ENCODE measurements at places on chromosomes 12 and 14.

DNA sequence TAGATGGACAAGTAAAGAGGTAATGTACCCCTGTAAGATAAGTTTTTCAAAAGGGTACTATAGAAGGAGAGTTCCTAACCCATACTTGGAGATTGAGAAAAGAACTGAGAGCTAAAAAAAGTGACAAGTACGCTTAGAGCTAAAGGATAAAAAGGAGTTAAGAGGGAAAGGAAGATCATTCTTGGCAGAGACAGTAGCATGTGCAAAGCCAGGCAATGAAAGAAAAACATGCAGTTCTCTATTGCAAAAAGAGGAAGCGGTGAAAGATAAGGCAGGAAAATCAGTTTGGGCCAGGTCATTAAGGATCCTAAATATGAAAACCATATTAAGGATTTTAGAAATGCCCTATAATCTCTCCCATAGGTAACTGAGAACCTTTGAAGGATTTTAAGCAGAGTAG, 500.4 kb upstream of the GARIN6 start:
- DNase-seq = no peak

- DNase-seq = no peak
Observed at GRCh38 chr14:38505973-38506249, 250.0 kb upstream of the CLEC14A start.

GRCh38 chr12:79547735-79548609, 142.8 kb downstream of the PAWR start:
- DNase-seq = peak; percentile 10

DNA sequence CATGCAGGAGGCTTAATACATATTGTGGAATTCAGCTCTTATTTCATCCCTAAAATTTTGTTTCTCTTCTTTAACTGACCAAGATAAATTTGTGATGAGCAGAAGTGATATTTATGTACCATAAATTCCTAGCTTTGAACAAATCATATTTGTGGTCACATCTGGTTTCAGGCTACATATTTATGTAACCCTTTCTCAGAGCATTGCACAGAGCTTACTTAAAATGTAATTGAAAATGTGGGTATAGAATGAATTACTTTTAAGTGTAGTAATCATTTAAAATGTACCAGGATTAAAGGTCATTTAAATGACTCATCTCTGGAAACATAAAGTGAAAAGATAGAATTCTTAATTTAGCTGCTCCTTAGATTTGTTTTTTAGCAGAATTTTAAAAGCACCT, 129.9 kb upstream of the FRMD6 start:
- no peak for DNase-seq

- DNase-seq = no peak
Observed at GRCh38 chr14:56963381-56963780, 153.1 kb upstream of the OTX2 start.

DNA sequence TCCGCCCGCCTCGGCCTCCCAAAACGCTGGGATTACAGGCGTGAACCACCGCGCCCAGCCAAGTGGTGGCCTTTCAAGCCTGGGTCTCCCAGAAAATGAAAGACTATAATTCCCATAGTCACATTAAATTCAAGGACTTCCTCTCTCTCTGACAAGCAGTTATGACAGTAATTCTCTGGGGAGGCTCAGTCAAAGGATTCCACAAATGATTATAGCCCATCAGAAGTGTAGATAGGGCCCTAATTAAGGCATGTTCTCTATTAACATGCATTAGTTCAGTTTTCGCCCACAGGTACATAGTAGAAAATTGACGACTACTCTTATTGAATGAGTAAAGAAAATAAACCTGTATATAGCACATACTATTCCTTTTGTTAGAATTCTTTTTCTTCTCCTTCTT, 16.4 kb downstream of the PRMT8 start:
- DNase-seq = no peak

GRCh38 chr14:72518809-72519377, 375.0 kb downstream of the DPF3 start:
- peak; percentile 27 for DNase-seq

DNA sequence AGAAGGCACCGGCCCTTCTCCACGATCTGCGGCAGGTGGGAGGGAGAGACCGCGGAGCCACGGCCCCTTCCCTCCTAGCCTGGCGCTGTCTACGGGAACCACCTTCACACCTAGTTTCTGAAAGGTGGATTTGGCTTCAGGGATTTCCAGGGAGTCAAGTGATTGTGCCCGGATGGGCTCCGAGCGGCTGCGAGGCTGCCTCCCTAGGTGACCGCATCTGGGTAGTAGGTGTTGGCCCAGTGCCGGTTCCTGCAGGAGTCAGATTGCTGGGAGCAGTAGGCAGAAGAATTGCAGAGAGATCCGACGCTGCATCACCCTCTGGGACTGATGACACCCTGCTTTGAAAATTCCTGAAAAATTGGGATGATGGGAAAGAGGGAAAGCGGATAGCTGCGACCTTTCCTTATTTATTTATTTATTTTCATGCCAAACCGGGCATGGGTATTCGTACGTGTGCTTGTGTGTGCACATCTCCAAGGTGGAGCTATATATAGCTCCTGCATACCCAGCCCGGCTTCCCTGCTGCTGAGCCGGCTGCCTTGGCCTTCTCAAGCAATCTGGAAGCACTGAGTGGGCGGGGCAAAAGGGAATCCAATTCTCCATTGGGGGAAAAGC, 1.1 kb downstream of the CNTN1 start:
- DNase-seq = no peak

GRCh38 chr12:106090591-106091445, 47.9 kb downstream of the NUAK1 start:
- no peak for DNase-seq

GRCh38 chr12:51482929-51483697, 58.5 kb downstream of the SLC4A8 start:
- peak; percentile 56 for DNase-seq

- no peak for DNase-seq
Observed at GRCh38 chr12:15868186-15868585, 14.0 kb upstream of the STRAP start.

DNA sequence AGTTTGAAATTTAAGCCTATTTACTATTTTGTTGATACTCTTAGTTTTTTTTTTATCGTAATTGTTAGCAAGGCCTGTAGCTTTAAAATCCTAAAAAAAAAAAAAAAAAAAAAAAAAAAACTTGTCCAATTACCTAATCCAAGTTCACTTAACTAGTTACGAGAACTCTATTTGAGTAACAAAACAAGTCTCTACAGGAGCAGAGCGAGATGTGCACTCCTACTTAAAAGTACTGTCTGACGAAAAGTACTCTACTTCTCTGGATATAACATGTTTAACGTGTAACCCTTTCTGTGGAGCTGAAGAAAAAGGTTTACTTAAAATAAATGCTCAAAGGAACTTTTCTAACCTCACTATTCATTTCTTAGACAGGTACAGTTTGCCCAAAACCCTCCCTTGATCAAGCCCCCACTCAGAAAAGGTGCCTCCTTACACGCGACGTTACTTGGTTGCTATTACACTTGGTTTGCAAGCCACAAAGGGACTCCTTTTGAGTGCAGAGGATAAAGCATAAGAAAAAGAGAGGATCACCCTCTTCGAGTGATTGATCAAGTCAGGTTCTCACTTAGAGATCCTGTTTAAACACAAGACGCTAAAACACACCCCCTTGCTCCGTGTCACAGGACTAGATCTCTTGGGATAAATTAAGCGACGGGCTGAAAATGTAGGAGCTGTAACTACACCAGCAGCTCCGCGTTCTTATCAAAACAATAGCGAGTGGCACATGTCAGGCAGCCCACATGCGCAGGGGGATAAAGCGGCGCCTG, 2.2 kb downstream of the BAZ1A start:
- DNase-seq = peak; percentile 50

DNA sequence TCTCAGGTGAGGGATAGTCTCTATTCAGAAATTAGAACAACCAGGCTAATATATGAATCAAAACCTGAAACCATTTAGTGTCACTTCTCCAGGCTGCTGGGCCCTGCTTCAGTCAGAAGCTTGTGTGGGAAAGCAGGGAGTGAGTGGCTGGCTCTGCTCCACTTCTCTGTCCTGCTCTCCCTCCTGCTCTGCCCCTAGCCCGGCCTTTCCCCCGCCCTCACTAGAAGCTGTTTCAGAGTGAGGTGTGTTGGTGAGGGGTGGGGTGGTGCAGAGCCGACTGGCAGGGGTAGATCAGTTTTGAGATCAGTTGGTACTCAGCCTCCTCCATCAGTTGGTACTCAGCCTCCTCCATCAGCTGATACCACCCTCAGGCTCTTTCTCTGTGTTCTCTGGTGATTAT, 7.0 kb upstream of the PPP1R1A start:
- no peak for DNase-seq

DNA sequence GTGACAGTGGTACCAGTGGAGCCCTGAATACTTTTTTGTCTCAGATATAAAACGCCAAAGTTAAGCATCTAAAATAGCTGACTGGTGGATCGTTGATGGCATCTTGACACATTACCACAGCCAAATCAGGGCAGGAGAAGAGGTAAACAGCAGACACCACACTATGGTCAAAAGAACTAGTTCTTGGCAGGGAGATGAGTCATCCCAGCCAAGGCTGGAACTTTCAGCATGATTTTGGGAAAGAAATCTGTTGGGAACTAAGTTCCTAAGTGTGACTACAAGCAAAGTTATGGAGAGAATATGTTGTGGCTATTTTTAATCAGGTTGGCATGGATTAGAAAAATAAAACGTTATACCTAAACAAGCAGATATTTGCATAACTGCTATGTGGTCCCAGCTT, 36.9 kb downstream of the LGR5 start:
- no peak for DNase-seq

DNA sequence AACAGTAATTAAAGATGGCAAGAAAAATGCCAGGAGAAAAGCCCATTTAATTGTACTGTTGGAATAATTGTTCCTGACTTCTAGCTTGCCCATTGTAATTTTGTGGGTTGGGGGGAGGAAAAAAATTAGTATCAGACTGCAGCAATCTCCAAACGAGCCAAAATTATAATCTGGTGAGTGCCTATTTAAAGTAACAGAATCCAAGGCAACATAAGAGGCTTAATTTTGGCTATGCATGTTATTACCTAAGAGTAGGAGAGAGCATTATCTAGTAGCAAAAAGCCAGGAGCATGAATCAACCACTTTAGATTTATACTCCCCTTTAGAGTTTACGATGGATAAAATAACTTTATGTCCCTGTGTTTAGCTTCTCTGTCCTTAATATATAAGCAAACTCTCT, 14.6 kb upstream of the DENND5B start:
- no peak for DNase-seq

- DNase-seq = no peak
Observed at GRCh38 chr12:112134731-112135130, 9.4 kb downstream of the TRAFD1 start.

DNA sequence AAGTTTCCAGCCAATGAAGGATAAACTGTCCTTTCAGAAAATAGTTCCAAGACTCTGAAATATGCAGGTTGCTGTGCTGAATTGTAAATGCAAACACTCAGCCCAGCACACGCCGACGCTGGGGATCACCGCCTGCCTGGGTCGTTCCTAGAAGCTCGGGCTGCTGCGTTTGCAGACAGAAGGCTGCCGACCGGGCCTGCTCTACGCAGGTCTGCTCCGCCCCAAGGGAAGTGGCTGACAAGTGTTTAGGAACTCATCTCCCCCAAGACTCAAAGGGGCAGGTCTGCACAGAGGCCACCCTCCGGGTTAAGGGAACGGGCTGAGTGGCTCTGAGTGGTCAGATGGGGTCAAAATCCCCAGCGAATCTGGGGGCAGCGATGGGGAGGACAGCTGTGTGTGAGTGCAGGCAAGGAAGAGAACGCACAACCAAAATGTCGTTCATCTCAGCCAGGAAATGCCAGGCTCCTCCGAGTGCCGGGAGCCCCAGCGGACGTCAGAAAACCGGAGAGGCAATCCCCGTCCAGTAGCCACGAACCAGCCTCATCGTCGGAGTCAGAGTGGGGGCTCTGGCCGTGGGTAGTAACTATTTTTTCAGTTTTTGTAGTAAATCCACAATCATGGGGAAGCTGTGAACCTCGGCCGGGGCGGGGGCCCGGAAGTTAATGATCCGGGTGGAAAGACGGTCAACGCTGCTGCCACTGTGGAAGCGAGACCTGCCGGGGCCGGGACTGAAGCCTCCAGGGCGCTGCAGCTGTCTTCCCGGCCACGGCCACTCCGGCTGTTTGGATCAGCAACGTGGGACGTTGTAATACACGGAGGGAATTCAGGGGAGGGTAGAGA, 6.0 kb downstream of the GALNT9 start:
- DNase-seq = peak; percentile 34

GRCh38 chr12:46400406-46400805, 27.8 kb upstream of the SLC38A2 start:
- no peak for DNase-seq

- DNase-seq = no peak
Observed at GRCh38 chr14:73168274-73168673, 32.0 kb downstream of the PSEN1 start.

DNA sequence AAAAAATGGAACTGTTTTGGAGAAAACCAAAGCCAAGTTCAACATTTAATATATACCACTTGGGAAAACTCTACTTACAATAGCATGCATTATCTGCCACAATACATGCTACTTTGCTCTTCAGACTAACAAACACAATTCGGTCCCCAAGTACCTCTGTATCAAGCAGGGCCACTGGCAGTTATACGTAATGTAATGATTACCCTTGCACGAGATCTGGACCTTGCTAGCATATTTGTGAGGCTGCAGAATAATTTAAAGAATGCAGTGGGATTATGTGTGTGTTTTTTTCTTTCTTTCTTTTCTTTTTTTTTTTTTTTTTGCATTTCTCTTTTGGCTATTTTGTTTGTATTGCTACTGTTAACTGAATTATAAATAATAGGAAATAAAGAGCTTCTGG, 22.8 kb upstream of the PYGL start:
- no peak for DNase-seq

GRCh38 chr14:66003082-66003730, 483.0 kb upstream of the CCDC196 start:
- DNase-seq = no peak

DNA sequence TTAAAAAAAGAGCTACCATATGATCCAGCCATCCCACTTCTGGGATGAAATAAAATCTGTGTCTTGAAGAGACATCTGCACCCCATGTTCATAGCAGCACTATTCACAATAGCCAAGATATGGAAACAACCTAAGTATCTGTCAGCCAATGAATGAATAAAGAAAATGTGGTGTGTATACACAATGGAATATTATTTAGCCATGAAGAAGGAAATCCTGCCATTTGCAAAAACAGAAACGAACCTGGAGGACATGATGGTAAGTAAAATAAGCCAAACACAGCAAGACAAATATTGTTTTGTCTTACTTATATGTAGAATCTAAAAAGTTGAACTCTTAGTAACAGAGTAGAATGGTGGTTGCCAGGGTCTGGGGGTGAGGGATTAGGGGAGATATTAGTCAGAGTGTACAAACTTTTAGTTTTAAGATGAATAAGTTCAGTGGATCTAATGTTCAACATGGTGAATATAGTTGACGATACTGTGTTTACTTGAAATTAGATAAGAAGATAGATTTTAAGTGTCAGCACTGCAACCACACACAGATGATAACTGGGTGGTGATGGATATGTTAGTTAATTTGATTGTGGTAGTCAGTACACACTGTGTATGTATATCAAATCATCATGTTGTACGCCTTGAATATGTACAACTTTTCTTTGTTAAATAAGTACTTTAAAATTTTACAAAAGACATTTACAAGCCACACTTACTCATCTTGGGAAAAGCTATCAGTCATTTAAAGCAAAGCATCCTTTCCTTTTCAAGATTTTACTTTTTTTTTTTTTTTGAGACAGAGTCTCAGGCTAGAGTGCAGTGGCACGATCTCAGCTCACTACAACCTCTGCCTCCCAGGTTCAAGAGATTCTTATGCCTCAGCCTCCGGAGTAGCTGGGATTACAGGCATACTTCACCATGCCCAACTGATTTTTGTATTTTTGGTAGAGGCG, 89.9 kb downstream of the BICD1 start:
- DNase-seq = no peak

- DNase-seq = no peak
Observed at GRCh38 chr12:124902916-124903315, 11.5 kb downstream of the UBC start.

GRCh38 chr12:1184402-1184801, 193.4 kb downstream of the ERC1 start:
- no peak for DNase-seq
